Left lobe of liver (tissue), 2 donors: ENCODE measurements at places on chromosomes 3 and 15. TPM values are rescaled to one million over a fixed set of nuclear protein-coding genes. Genes with fewer than 3 reads are reported as not detected.
A peak's percentile ranks its signal among the peaks of the same experiment; 100 is the strongest.

SLC24A5 gene
- total RNA-seq = not detected

C2CD4B gene
- total RNA-seq = 0.75 TPM

CHRNA3 gene
- not detected for total RNA-seq

NOX5 gene
- 0.13 TPM for total RNA-seq

GP9 gene
- 0.20 TPM for total RNA-seq

EPHB3 gene
- total RNA-seq = 0.65 TPM

- peak; percentile 50 for DNase-seq
Observed at GRCh38 chr3:168186293-168186983, 90.7 kb upstream of the GOLIM4 start.

DNA sequence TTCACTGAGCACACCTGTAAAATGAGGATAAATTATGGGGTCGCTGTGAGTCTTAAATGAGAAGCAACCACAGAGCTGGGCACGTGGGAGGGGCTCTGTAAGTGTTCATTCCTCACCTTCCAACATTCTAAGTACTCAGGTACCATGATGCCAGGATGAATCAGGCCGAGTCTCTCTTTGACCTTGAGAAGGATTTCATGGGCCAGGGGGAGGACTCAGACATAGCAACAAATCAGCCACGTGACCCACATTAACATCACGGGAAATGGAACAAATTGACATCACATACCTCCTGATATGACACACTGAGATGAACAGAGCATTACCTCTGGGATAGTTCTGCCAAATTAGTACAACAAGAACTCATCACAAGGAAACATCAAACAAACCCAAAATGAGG lies 35.2 kb upstream of the USP3 start:
- DNase-seq = no peak

DNA sequence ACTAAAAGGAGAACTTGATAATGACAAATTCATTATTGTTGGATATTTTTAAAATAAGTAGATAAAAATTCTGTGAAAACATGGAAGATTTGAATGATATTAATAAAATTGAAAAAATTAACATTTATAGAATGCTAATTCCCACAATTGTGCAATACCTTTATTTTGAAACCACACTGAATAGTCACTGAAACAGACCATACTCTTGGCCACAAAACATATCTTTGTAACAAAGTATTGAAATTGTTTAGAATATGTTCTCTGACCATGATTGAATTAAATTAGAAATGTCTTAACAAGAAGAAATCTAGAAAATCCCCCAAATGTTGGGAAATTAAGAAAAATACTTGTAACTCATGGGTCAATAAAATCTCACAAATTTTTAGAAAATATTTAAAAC lies 49.2 kb downstream of the ARHGAP11B start:
- no peak for DNase-seq

- DNase-seq = no peak
Observed at GRCh38 chr3:117814975-117815374, 1105.4 kb downstream of the TUSC7 start.

DNA sequence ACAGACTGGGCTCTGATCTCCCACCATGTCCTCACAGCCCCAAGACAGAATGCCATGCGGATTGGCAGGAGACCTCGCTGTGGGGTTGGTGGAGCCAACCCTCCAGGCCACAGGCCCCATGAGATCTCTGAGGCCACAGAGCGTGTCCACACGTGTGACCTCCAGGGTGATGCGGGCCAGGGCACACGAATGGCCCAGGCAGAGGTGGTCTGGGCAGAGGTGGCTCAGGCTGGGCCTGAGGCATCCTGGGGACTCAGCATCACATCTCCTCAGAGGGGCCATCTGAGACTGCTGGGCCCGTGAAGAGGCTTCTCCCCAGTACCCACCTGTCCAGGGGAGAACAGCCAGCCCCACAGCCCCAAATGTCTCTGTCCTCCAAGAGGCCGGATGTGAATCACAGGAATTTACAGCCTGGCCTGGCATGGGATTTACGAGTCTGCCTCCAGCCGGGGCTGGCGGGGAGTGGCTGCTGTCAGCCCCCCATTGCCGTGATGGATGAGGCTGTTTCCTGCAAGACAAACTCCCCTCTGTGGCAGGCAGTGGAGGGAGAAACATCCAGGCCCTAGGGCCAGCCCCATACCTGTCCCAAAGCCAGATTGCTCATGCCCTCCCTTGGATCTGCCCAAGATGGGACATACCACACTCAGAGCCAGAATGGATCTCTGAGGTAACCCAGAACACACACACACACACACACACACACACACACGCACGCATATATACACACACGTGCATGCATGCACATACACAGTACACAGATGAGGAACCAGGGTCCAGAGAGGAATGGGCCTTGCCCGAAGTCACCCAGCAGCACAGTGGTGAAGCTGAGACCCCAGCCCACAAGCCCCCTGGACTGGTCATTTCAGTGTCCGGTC lies 208.3 kb downstream of the TBC1D2B start:
- no peak for DNase-seq
